Activated CD4-positive, alpha-beta T cell treated with anti-CD3 and anti-CD28 coated beads, Interleukin-2, Interleukin-4, amounts not matched to agents 100 ng/mL and 50 ng/mL, durations not matched to agents 16 hours and 8 hours (primary cell): ENCODE measurements at places on chromosomes 2 and 18.

GRCh38 chr2:24813691-24814137 lies 20.5 kb downstream of the CENPO start:
- no peak for DNase-seq

DNA sequence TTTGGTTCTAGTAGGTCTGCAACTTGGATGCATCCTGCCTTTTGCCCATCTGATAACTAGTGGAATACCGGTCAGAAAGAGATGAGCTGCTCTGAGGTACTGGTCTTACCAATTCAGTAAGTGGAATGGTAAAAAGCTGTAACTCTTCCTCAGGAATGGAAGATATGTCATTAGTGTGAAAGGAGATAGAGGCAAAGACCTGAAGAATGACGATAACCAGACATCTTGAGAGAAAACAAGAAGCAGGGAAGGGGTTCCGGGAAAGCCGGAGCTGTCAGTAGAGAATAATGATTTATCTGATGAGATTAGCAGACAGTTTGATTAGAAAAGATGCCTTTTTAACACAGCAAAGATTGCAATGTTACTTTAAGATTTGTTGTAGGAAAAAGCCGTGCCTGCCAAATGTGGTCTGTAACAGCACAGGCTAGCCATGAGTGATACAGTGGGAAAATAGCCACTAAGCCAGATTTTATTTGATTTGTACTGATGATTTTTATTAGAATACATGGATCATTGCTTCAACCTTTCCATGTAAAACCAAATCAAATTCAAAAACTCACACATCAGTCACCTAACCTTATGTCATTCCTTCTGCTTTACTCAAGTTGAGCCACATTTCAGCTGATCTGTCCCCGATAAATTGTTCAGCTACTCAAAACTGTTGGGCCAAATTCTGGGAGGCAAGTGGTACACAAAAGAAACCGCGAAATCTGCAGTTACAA lies 110.0 kb downstream of the TCF4 start:
- DNase-seq, result no peak

DNA sequence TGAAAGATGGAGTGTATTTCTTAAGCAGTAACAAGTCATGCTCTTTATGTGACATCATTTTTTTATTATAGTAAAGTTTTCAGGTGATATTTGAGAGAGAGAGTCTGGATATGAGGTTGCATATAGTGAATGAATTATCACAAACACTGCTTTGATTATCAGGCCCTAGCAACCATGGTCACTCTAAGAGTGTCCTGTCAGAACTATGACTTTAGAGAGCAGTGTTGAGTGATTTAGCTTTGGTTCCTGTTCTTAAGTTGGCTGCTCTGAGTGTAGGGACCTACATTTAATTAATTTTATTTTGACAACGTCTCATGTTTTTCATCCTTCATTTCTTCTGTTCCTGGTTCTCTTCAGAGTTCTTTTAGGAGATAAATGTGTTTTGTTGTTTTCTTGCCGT lies 275.5 kb downstream of the KCNJ3 start:
- no peak for DNase-seq

DNA sequence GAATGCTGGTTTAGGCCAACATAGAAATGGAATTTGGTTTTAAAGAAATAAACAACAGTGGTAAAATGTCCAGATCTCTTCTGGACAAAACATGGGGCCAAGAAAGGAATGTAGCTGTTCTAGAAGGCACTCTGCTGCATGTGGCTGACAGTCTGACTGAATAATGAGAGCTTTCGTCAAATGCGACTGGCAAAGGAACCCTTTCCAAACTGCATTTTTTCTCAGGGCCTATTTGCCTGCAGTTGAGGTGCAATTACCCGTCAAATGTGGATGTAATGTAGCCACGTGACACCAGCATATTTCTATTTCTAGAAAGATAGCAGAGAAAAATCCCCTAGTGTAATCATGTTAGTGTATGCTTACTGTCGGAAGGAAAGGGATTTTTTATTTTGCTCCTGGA lies 741.2 kb downstream of the NRXN1 start:
- no peak for DNase-seq

DNA sequence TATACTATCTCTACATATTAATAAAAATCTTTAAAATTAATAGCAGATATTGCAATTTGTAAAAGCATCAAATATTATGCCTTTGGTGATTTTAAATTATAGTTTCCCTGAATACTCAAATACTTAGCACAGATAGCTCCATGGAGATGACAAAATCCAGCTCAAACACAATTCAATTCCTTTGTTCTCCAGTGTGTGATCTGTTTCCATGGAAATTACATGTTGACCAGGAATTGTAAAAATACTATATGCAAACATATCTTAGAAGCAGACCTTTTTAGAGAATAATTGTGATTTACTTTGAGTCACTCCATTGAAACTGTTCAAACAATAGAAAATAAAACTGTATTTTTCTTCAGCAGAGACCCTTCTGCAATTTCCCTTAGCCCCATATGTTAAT lies 68.3 kb downstream of the FAM161A start:
- DNase-seq, result no peak

- DNase-seq, result no peak
Observed at GRCh38 chr2:62056341-62056740, 139.6 kb upstream of the B3GNT2 start.

DNA sequence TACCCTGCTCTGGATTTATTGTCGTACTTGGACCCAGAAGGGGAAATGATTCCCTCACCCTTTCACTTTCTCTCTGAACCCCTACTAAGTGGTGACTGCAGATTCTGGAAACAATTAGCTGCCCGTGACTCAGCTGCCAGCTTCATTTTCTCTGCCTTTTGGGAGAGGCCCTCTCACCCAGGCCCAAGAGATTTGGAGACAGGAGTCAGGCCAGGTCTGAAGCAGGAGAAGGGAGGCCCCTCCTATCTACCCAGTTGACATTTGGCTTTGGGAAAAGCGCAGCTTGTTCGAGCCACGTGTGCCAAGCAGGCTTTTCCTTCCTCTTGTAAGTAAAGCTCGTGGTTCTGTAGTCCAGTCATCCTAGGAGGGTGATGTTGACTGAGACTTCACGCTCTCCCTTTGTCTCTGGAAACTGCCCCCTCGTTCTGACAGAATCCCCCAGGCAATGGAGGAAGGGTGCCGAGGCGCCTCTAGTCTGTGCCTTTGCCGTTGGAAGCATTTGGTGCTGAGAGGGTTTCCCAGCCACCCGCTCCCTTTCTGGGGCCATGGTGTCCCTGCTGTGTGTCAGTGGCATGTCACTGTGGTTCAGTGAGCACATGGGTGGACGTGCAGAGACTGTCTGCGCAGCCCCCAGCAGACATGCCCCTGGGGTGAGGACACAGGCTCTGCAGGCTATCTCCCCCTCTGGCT lies 8.6 kb downstream of the OXER1 start:
- no peak for DNase-seq

- DNase-seq, result no peak
Observed at GRCh38 chr2:120647487-120647886, 88.2 kb upstream of the GLI2 start.

GRCh38 chr2:467892-468647 lies 180.2 kb upstream of the ALKAL2 start:
- DNase-seq, result no peak

- DNase-seq, result no peak
Observed at GRCh38 chr2:128166746-128167353, 75.8 kb downstream of the UGGT1 start.

- DNase-seq, result no peak
Observed at GRCh38 chr2:179946346-179946745, 60.8 kb downstream of the CWC22 start.

GRCh38 chr2:237885111-237885930 lies 25.9 kb downstream of the RAMP1 start:
- no peak for DNase-seq

DNA sequence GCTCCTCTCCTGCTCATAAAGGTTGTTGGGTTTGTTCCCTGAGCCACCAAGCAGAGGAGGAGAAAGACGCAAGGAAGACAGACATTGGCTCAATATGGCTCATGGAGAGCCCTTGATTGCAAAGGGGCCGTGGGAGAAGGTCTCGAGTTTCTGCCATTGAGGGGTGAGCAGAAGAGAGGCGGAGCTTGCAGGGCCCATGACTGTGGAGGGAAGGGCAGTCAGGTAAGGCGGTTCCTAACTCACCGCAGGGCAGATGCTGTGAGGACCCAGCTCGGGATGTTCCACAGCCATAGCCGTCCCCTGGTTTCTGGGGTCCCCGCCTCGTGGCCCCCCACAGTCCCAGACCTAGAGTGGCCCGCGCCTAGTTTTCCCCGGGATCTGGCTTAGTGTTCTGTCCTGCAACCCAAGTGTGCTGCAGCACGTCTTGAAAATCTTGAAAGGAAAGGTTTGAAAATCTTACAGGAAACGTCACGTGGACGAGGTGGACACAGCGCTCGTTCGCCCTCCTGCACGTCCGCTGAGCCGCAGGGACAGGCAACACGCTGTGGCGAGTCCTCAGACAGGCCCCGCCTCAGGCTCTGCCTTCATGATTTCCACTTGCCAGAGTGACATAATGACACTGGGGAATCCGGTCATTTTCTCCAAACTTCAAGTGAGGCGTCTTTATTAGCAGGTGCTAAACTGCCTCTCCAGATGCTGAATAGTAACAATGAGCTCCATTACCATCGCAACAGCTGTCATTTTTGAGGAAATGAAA lies 105.5 kb upstream of the HDAC4 start:
- no peak for DNase-seq

GRCh38 chr18:58080451-58080850 lies 36.4 kb downstream of the NEDD4L start:
- DNase-seq, result no peak

DNA sequence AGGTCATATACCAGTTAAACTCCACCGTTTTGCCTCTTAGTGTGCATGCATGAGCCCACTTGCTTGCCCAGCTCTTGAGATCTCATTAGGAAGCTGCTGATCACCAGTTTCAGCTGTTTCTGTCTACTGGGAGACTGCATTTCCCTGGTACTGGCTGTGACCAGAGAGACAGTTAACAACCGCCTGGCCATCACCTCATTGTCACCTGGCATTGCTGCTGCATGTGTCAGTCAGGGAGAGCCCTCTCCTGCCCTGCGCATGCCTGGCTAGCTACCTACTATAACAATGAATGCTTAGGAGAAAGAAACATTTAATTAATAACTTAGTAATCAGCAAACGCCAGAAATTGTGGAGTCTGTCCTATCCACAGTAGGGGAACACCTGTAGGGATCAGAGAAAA lies 265.8 kb upstream of the CYRIA start:
- DNase-seq, result no peak

- DNase-seq, result no peak
Observed at GRCh38 chr2:26492749-26493515, 15.0 kb upstream of the OTOF start.

DNA sequence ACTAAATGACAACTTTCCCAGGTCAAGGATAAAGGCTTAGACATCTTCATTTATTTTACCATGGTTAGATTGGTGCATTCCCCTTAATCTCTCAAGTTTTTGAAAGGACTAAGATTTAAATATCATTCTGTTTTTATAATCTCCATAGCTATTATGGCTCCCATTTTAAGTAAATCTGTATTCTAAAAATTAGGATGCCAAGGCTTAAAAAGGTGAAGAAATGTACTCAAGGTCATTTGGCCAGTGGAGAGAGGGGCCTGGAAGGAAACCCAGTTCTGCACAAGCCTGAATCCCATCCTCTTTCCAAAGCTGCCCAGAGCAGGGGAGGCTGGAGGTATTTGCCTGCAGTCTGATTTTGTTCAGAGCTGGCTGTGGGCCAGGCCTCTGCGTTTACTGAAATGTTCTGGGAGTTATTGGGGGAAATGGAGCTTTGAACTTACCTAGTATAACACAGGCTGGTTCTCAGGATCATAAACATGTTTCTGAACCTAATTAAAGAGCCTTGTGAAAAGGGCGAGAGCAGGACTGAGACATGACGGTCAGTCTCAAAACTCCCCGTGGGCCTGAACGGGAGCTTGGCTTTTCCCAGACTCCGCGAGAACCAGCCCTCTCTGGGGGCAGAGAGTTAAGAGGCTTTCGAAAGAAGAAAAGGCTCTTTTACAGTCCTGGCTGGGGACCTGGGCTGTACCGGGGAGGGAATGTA lies 85.6 kb downstream of the DDX1 start:
- no peak for DNase-seq

GRCh38 chr2:190947711-190948251 lies 66.2 kb downstream of the STAT1 start:
- DNase-seq, result no peak

DNA sequence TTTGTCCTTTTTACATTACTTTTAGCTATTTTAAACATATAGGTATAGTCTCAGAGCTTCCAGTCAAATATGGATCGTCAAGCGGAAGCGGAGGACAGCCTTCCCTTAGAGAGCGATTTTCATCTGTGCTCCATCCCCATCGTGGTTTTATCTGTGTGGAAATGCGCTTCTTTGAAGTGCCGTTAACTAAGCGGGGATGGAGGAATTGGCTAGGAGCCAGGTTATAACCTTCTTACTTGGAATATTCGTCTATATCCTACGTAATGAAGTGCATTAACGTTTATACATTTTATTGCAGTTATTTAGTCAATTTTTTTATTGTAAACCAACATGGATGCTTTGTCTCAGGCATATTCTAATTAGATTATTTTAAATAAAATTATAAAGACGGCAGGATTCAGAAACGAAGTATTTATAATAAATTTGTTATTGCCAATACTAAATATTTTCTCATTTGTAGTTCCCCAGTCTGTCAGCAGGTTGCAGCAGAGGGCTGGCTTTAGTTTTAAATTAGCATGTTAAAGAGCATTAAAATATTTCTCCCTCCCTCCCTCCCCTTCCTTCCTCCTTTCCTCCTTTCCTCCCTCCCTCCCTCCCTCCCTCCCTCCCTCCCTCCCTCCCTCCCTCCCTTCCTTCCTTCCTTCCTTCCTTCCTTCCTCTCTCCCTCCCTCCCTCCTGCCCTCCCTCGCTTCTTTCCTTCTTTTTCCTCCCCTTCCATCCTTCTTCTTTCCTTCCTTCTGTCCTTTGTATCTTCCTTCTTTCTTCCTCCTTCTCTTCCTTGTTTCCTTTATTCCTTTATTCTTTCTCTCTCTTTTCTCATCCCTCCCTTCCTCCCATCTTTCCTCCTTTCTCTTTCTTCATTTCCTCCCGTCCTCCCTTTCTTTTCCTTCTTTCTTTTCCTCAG lies 80.6 kb upstream of the DOCK10 start:
- peak; percentile 17 for DNase-seq

GRCh38 chr18:34114996-34115395 lies 109.7 kb downstream of the NOL4 start:
- DNase-seq, result no peak

- no peak for DNase-seq
Observed at GRCh38 chr2:59896499-59897245, 656.8 kb downstream of the BCL11A start.

GRCh38 chr2:225083276-225083675 lies 41.0 kb upstream of the DOCK10 start:
- no peak for DNase-seq

GRCh38 chr2:105645938-105646773 lies 98.6 kb upstream of the NCK2 start:
- no peak for DNase-seq

GRCh38 chr2:138777996-138778395 lies 2.2 kb downstream of the NXPH2 start:
- no peak for DNase-seq
